Stimulated activated CD8-positive, alpha-beta memory T cell treated with anti-CD3 and anti-CD28 coated beads, Interleukin-4, amount 100 ng/mL, for 1 hour (primary cell): ENCODE measurements at places on chromosomes 6 and 20.

GRCh38 chr6:154488248-154488593 is 22.3 kb downstream of the CNKSR3 start:
- DNase-seq: no peak

DNA sequence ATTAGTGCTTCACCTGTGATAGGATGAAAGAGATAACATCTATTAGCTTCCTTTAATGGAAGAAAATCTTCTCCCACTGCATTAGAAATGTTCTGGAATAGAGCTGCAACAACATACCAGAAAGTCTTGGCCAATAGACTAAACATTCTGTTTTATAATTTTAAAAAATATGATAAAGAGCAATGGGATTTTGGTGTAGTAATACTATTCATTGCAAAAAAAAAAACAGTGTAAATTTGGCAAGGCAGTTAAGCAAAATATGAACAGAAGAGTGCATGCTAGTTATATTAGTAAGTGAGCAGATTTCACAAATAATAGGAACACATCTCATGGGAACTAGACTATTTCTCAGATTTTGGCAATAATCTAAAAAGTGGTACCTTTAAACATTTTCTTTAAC is 43.3 kb downstream of the SOX4 start:
- DNase-seq: no peak

GRCh38 chr6:154229786-154230185 is 126.8 kb downstream of the IPCEF1 start:
- DNase-seq: no peak

DNA sequence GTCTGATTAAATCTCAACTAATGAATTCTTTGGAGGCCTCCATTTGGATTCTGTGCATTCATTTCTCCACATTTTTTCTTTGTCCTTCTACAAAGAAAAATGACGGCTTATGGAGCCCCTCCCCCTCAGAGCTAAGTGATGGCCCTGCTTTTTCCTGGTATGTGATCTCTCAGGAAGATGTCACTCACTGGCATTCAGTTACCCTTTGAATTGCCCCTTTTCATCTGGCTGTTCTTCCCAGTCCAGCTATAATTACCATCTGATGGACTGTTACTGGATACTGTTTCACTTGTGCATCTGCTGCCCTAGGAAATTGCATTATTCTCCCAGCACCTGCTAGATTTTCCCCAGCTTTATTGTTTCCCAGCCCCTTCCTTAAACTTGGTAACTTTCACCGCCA is 151.9 kb downstream of the CFAP61 start:
- DNase-seq: no peak

- DNase-seq: no peak
Measured at GRCh38 chr6:63689421-63689820, 53.8 kb downstream of the PHF3 start.

DNA sequence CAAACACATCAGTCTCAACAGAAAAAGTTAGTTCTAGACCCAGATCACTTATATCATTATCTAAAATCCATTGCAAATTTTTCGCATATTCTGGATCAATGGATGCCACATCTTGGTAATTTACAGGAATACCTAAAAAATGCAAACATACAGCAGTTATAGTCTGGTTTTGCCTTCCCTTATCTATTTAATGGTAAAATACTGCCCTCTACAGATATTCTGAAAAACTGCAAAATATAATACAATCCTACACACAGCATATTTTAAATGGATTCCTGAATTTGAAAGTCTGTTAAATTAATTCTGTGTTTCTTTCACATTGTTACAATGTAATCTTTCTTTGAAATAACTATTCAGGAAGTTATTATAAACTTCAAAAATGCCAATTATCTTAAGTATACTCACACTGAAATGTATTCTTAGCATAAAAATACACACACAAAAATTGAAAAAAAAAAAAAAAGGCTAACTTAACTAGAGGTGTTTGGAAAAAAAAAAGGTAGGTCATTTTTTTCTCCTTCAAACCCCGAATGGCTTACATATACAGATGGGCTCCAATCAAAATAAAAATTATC is 88.4 kb downstream of the HACE1 start:
- DNase-seq: no peak

- DNase-seq: no peak
Measured at GRCh38 chr6:130927305-130927704, 100.1 kb downstream of the SMLR1 start.

- DNase-seq: no peak
Measured at GRCh38 chr6:138296786-138297185, 78.5 kb upstream of the PBOV1 start.

GRCh38 chr6:7189101-7189758 is 81.5 kb downstream of the RREB1 start:
- DNase-seq: no peak

DNA sequence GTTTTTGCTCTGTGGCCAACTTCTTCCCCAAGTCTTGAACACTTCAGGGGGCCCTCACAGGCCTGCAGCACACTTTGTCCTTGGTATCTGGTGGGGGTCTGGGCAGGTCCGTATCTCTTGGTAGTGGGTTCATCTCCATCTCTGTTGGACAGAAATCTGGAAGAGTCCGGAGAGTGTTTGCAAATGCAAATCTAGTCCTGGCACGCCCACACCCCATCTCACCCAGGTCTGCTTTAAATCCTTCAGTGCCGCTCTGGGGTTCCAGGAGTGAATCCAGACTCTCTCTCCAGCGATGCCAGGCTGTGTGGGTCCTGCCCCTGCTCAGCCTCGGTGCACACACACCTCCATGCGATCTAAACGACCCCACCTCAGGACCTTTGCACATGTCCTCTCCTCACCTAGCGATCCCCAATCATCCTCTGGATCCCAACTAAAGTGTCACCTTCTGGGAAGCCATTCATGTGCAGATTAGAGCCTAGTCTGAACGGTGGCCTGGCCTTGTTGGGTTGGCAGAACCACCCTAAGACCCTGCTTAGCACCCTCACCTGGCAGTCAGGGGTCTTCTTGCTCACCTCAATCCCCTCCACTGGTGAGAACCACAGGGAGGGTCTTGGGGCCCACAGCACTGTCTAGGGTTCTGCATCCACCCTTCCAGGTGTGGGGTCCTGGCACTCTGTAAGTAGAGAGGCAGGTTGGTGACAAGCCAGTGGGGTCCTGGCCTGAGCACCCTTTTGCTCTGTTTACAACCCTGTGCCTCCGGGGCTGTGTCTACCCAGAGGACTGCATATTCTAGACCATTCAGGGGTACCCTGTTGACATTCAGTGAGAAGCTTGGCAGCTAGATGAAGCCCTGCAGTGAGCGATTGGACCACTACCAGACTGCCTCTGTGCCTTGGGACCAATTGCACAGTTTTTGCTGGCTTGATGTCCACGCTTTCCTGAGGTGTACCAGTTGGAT is 100.8 kb downstream of the SYCP2 start:
- no peak for DNase-seq

- no peak for DNase-seq
Measured at GRCh38 chr6:12289365-12289919, 719 bp upstream of the EDN1 start.

GRCh38 chr20:58792426-58792825 is 58.3 kb downstream of the GNAS-AS1 start:
- DNase-seq: no peak

DNA sequence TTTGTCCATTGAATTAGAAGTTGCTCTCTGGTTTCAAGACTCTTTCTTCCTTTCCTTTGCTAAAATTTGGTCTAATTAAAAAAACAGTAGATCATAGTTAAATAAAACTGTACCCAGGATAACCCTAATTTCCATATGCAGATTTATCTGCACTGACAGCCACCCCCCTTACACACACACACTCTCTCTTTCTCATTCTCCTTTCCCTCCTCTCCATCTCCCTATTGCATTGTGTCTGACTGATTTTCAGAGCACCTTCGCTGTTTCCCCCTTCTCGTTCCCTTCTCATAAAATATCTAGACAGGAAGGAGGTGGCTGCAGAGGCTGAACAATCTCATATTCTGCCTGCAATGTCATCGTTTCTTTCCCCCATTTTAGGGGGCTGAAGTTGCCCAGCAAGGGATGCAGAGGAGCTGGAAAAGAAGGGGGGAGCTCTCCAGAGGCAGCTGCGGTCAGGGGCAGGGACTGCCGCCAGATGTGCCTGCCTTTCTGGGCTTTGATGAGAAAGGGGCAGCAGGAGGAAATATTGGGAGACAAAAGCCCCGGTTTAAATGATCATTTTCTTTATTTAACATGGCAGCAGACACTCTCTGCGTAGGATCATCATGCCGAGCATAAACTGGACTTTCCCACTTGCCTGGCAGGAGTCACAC is 22.5 kb upstream of the MMS22L start:
- DNase-seq: no peak

- no peak for DNase-seq
Measured at GRCh38 chr6:83853178-83854000, at the start of gene RIPPLY2. Gene RIPPLY2, plus strand, starts transcription at chr6:83853360. Its CDS starts 57 bp downstream, at chr6:83853417.

- DNase-seq: no peak
Measured at GRCh38 chr6:152356662-152357061, 280.5 kb downstream of the SYNE1 start.

DNA sequence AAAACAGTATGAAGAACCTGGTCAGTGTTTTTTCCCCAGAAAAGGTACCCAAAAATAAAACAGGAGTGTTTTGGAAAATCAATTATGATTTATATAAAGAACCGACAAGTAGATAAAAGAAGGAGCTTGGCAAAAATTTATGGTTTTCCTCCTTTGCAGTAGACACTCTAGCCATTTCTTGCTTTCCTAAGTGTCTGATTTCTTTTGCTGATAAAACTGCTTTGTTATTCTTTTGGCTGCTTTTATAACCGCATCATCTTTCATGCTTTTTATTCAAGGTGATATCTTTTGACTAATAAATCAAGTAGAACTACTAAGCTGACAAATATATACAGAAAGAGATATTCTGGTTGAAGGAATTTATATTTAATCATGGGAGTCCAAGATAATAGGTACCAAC is 16.6 kb downstream of the ATG5 start:
- DNase-seq: no peak

- DNase-seq: no peak
Measured at GRCh38 chr20:54620611-54621010, 145.2 kb downstream of the DOK5 start.

DNA sequence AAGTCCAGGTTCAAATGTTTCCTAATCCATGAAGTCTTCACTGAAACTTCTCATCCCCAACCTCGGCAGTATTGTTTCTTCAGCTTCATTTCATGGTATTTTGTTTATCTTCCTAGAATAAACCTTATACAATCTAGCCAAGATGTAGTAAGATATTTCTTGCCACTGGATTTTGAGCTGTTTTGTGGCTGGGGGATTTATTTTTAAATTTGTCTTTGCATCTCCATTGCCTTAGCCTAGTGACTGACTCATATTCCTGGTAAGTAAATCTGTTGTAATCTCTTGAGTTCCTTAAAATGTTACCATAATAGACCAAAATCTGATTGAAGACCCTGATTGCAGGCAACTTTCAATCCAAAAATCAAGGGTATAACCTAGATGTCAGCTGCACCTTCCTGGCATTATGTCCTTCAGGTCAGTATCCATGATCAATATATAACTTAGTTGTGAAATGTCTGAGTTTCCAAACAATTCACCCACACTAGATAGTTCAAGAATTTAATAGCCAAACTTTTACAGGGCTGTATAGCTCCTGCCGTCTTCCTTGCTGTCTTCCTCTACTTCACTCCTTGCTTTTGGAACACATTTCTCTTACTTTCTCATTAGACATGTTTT is 4.7 kb upstream of the TRMT11 start:
- no peak for DNase-seq

DNA sequence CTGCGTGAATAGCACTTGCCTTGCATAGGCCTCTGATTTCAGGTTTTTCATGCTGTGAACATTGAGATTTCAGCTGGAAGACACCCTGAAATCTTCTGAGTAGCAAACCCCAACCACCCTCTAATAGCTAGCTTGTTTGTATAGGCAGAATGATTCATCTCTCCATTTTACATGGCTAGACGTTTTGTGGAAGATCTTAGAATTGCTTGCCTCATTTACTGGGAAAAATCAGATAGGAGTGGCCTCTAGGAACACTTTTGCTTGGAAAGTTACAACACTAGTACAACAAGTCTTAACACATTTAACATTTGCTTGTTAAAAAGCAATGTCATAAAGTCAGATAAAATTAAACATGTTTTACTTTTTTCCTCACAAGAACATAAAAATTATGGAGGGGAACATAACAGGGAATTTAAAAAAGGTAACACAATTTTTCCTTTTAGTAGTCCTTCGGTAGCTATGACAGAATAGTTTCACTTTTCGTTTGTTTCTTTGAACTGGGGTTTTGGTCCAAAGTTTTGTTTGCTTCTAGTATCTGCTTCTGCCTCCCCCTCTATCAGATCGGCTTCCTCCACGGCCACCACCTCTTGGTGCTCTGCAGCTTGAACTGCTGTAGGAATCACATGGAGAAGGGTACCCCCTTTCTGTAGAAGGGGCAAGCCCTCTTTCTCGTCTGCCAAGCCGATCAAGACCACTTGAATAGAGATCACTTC is 102.2 kb upstream of the PTCHD4 start:
- no peak for DNase-seq

DNA sequence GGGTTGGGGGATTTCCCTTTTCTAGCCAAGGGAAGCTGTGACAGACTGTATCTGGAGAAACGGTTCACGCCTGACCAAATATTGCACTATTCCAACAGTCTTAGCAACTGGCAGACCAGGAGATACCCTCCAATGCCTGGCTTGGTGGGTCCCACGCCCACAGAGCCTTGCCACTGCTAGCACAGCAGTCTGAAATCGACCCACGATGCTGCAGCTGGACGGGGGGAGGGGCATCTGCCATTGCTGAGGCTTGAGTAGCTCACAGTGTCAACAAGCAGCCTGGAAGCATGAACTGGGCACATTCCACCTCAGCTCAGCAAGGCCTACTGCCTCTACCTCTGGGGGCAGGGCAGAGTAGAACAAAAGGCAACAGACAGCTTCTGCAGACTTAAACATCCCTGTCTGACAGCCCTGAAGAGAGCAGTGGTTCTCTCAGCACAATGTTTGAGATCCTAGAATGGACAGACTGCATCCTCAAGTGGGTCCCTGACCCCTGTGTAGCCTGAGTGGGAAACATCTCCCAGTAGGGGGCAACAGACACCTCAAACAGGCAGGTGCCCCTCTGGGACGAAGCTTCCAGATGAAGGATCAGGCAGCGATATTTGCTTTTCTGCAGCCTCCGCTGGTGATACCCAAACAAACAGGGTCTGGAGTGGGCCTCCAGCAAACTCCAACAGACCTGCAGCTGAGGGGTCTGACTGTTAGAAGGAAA is 89.9 kb upstream of the ECI2 start:
- DNase-seq: no peak

GRCh38 chr20:14824996-14825395 is 487.6 kb upstream of the FLRT3 start:
- DNase-seq: no peak

DNA sequence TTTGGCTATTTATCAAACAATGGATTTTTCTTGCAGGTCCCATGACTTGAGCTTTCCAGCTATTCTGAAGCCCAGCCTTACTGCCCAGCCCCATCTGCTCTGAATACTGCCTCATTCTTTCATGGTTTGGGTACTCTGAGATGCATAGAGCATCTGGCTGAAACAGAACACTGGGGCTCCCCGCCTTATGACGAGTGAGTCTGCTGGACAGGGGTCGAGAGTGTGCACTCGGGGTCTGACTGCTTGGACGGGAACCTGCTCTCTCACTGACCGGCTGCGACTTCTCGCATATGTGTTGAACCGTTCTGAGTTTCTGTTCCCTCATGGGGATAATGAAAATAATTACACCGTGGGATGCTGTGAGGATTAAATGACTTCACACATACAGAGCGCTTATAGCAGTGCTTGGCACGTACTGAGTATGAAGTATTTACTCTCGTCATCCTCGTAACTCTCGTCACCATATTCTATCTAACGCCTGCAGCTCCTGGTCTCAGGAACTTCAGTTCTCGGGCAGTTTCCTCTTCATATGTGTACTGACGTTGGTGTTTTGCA is 59.5 kb upstream of the MPC1 start:
- DNase-seq: no peak
